Activated CD8-positive, alpha-beta memory T cell treated with anti-CD3 and anti-CD28 coated beads for 48 hours (primary cell): ENCODE measurements at places on chromosomes 3 and 15.

DNA sequence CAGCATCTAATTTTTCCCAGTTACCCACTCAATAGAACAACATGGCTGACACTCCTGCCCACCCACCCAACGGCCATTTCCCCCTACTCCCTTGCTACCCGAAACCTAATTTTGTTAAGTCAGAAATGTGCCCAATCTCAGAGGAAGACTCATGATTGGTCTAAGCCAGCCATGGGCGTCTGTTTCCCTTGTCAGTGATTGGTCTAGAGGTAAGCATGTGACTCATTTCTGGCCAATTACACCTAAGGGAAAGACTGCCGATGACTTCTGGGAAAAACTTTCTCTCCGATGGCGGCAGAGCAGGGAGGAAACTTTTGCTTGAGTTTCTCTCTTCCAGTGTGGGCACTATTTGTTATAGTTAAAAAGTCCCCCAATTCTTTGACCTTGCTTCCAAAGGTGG lies 72.9 kb downstream of the RPLP1 start:
- DNase-seq = no peak

DNA sequence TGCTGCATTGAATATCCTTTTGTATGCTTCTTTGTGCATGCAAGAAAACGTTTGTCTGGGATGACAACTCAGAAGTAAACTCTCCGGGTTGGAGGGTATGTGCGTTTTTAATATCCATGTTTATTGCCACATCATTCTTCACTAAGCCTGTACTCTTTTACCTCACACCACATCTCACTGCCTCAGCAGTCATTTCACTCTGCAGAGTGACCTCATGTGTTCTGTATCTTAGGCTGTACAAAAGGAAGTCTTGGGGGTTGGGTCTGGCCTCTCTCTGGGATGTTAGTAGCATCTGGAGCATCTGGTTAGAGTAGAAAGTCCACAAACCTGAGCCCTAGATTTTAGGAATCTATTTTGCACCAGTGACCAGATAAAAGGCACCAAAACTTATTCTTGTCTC lies 16.1 kb downstream of the CACNA1D start:
- no peak for DNase-seq

GRCh38 chr3:19931180-19931692 lies 2.8 kb downstream of the EFHB start:
- no peak for DNase-seq

DNA sequence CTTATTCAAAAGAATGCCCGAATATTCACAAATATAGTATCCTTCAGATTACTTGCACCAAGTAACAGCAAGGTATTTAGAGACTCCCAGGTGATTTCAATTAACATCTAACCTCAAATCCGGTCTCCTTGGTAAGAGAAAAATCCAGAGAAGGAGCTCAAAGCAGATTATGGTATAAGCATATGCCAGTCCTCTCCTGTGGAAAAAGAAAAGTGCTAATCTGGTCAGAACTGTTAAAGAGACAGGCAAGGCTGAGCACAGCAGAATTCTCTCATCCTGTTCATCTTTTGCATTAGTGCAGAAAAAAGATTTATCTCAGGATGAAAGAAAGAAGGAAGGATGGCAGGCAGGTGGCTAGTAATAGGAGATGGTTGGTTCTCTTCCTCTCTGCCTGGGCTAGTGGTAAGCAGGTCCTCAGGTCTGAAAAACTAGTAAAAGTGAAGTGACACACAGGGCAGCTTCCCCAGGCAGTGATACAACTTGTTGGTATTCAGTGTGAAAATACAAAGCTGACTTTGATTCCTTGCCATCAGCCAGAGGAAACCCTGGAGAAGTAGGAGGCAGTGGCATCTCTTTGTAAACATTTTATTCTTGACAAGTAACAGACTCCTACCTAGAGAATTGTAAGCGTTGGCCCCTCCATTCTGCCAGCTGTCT lies 14.2 kb downstream of the ATXN7 start:
- DNase-seq = no peak

GRCh38 chr15:70140543-70141375 lies 43.0 kb upstream of the TLE3 start:
- DNase-seq = no peak

- DNase-seq = no peak
These were observed 45.8 kb upstream of the KLF13 start for GRCh38 chr15:31280831-31281216.

DNA sequence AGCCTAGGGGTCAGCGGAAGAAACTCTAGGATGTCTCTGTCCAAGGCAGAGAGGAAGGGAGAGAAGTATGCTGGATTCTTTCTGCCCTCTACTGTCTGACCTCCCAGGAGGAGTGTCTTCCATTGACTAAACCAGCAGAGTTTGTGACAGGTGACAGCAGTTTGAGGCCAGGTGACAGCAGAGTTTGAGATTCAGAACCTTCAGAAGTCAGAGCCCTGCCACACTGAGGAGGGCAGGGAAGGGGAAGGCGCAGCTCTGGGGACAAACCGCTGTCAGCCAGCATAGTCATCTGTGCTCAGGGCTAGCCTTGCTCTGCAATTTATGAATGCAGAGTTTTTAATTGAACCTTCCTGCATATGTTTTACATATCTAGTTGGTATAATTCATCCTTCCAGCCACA lies 12.3 kb downstream of the NRROS start:
- DNase-seq = no peak

DNA sequence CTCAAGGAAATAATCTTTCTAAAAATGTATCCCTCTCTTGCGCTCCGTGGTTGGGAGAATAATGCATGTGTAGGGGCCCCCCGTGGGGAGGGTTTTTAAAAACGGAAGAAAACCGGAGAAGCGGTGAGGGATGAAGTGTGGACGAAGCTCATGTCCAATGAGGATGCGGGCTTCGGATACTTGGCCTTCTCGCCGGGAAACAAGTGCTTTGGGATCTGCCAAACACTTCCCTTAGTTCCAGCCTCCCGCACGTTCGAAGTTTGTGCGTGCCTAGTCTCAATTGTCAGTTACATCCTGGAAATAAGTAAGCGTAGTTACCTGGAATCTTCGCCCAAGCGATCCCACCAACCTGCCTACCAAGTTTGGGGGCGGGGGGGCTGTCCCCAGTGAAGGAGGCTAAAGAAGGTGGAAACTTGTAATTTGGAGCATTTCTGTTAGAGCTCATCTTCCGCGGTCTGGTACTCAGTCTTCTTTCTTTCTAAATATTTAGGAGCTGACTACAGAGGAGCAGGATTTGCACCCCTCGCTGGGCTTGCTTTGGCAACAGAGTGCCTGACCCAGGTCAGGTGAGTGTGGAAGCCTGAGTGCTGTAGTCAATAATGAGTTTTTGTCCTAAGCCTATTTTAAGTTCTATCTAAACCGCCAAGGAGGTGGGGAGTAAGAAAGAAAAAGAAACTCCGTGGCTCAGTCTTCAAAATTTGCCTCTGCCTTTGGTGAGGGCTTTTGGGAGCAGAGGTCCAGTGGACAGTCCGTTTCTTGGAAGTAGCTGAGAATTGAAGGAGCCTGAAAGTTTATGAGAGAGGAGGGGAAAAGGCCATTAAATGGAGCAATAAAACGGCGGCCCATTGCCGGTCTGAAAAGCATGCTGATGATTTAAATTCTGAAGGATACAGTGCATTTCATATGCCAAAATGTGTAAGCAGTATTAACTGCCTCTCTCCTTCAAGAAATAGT lies 1.1 kb downstream of the ITPR1 start:
- DNase-seq = no peak

DNA sequence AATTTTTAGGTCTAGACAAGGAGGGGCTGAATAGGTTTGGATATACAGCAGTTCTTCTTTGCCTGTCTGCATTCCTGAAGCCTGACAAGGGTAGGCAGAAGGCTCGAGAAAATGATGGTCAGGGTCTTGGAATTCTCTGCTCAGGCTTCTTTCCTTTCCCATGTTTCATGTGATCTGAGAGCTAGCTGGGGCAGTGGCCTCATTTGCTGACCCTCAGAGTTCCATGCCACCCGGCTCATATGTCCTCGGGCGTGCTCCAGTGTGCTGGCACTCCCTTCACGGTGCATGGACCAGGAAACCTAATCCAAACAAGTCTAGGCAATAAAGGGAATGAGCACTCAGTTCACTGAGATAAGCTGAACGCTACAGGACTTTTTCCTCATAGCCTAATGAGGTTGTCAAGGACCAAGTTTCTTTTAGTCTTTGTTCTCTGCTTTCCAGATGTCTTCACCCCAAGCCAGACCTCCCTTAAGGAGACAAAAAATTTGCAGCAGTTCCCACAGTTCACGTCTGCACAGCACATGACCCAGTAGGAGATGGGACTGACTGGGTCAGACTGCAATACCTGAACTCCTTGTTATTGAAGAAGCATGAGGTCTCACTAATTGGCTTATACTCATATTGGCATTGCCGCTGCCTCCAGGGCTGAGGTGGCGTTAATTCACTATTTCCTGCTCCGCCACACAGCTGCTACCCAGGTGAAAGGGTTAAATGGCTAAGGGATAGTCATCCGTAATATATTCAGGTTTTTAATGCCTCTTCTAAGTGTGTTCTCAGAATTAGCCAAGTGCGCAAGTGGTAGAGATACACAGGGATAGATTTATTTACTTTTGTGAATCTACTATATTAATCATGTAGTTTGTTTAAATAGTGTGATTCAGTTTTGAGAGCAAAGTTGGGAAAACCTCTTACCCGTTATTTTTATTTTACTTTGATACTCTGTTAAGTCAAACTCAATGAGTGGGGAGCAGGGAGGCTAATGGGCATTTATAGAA lies 15.3 kb upstream of the RTP4 start:
- DNase-seq = no peak

- no peak for DNase-seq
These were observed 25.3 kb downstream of the TRANK1 start for GRCh38 chr3:36919439-36920160.

DNA sequence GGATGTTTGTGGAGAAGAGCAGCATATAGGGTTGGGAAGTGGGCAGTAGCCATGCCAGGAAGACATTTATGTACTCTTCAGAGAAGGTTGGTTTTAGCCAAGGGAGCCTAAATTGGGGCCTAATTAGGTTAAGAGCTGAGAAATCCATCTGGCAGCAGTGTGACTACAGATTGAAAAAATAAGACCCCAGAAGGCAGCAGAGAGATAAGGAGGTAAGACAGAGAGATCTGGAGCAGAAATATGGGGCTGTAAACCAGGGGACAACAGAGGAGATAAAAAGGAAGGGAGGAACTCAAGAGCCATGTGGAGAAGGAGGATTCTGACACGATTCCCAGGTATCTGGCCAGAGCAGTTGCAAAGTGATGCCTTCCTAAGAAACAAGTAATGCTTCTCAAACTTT lies 23.3 kb downstream of the LYSMD2 start:
- DNase-seq = no peak

- DNase-seq = no peak
These were observed 54.8 kb downstream of the SRGAP3 start for GRCh38 chr3:9194509-9195184.

GRCh38 chr3:12737319-12737718 lies 21.7 kb downstream of the TMEM40 start:
- no peak for DNase-seq

- no peak for DNase-seq
These were observed 3.1 kb upstream of the UTS2B start for GRCh38 chr3:191333298-191333880.
